WTC11 (cell line): ENCODE measurements at places on chromosomes 7 and 10.

- no peak for DNase-seq
These were observed 29.1 kb downstream of the INPP5F start for GRCh38 chr10:119754936-119755335.

DNA sequence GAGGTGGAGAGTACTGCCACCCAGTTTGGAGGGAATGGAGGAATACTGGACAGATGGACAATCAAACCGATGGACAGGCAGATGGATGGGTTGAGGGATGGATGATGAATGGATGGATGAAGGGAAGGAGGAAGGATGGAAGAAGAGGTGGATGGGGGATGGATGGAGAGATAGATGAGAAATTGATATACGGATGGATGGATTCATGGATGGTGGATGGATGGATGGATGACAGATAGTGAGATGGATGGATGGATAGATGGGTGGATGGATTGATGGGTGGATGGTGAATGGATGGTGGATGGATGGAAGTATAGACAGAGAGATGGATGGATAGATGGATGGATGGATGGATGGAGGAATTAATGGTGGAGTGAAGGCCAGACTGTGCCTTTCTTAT, 42.6 kb downstream of the ALOX5 start:
- DNase-seq, result no peak

GRCh38 chr10:97378933-97379921, 21.9 kb downstream of the RRP12 start:
- no peak for DNase-seq

GRCh38 chr10:13231190-13231589, 3.0 kb downstream of the UCMA start:
- DNase-seq, result no peak

DNA sequence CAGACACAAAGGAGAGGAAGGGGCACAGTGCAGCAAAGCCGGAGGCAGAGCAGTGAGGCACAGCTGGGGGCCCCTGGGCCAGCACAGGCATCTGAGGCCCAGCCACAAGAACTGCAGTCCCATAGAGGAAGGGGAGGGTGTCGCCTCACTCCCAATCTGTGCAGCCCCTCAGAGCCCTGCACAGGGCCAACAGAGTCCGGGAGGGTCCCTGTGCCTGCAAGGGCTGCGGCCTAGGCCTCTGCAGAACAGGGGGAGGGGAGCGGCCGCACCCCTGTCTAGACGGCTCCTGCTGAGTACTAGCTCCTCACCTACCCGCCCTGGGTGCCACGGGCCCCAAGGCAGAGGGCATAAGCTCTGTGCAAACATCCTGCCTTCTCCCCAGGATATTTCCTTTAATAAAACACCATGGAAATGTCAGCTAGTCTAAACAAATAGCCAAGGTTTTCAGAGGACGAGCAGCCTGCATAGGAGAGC, 32.4 kb upstream of the RET start:
- no peak for DNase-seq

DNA sequence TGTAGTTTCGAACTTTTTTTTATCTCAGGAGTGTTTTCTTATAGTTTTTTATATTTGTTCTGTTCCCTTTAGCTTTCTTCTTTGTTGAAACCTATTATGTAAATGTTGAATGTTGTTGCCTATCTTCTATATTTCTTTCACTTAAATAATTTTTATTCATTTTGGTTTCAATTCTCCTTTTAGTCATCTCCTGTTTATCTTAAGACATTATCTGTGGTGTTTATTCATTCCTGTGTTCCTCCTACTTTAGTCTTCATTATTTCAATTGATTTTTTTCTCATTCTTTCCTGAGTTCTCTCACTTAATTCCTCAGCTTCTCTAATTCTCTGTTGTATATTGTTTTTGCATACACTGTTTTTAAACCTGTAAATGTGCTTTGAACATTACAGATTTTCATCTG, 64.1 kb downstream of the XPNPEP1 start:
- DNase-seq, result no peak

GRCh38 chr10:130769146-130770017, 542.1 kb downstream of the TCERG1L start:
- no peak for DNase-seq

- no peak for DNase-seq
These were observed 65.0 kb downstream of the DNAJC12 start for GRCh38 chr10:67772894-67773511.

DNA sequence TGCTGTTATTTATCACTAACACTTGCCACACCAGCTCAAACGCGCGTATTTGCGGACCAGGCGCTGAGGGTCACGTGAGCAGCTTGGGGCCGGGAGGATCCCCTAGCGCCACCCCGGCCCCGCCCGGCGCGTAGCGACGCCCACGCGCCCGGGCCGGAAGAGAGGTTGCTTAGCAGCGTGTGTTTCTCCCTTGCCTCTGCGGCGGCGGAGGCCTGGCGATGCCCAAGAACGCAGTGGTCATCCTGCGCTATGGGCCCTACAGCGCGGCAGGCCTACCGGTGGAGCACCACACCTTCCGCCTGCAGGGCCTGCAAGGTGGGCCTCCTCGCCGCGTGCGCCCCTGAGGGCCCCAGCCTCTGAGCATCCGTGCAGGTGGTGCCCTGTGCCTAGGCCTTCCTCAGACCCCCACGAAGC, at the start of gene C10orf53:
Gene C10orf53, plus strand, starts transcription at position 172 of the 414 bp plus-strand sequence. Its CDS starts 47 bp downstream, at position 219.
- DNase-seq, result peak; percentile 78
